ENCODE measurements at places on chromosomes 4 and X. TPM values are rescaled to one million over a fixed set of nuclear protein-coding genes. Genes with fewer than 3 reads are reported as not detected.

PRKG2 gene
- total RNA-seq = 0.05 TPM

OPRPN gene
- total RNA-seq = not detected

CD99L2 gene
- 71.5 TPM for total RNA-seq

MAML3 gene
- total RNA-seq = 2.4 TPM

HTN1 gene
- total RNA-seq = not detected

TLR6 gene
- total RNA-seq = 2.3 TPM

FAM9B gene
- total RNA-seq = not detected
